ENCODE measurements at places on chromosomes 2 and 18.

GRCh38 chr2:126914811-126915500 lies 16.3 kb downstream of the TEX51 start:
- H3K27ac ChIP-seq: no peak overlapping the region
- H3K36me3 ChIP-seq: no peaks in the 10 kb centered on the region
- H3K4me1 ChIP-seq: no peaks in the 10 kb centered on the region
- DNase-seq: no peak

GRCh38 chr18:77061946-77062517 lies 70.6 kb downstream of the MBP start:
- no peaks in the 10 kb centered on the region for H3K27me3 ChIP-seq
- peaks cover 45% of the 10 kb centered on the region for H3K4me1 ChIP-seq
- H3K36me3 ChIP-seq: no peaks in the 10 kb centered on the region

DNA sequence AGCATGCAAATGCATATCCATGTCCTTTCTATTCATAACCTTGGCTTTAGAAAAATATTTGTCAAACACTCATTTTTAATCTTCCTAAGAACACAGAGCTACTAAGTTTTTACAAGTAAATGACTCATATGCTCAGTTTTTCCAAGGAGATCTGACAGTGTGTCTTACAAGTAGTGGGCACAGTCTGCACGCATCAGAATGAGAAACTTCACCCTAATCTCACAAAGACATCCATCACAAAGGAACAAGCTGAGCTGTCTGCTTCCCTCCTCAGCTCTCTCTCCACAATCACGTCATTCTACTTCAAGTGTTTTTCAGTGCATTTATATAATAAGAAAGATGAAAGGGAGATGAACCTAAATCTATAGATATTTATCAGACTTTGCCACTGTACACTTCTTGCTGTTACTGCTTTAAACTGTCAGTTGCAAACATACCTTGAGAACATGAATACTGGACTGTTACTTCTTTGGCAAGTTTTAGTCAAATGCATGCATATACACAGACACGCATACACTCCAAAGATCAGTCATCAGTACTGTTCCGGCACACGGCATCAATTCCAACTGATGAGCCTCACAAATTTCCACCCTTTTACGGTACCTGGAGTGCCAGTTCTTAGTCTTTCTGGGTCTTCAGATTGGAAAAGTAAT lies 75.7 kb downstream of the RBMS1 start:
- no peak overlapping the region for H3K27ac ChIP-seq
- no peaks in the 10 kb centered on the region for H3K27me3 ChIP-seq
- no peak for DNase-seq
- H3K4me1 ChIP-seq: no peaks in the 10 kb centered on the region
- no peaks in the 10 kb centered on the region for H3K36me3 ChIP-seq

DNA sequence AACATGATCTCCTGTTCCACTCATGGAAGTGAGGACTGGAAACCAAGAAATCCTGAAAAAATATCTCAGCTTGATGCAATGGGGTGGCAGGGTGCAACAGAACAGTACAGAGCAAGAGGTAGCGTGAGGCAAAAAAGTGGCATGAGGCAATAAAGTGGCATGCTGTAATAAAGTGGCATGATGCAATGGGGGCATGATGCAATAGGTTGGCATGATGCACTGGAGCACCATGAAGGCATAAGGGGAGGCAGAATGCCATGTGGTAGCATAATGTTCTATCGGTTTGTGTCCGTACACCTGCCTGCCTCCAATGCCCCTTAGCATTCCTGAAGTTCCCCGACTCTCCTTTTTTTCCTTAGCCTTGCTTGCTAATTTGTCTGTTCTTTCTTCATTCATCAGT lies 648.4 kb downstream of the TMEM182 start:
- no peak overlapping the region for H3K4me3 ChIP-seq
- no peak for DNase-seq
- H3K27ac ChIP-seq: no peak overlapping the region
- no peaks in the 10 kb centered on the region for H3K27me3 ChIP-seq
- H3K4me1 ChIP-seq: no peaks in the 10 kb centered on the region
- no peaks in the 10 kb centered on the region for H3K36me3 ChIP-seq

- H3K4me1 ChIP-seq: peaks cover 16% of the 10 kb centered on the region
- peak overlapping the region; percentile 98 for H3K27ac ChIP-seq
- H3K27me3 ChIP-seq: no peaks in the 10 kb centered on the region
- no peaks in the 10 kb centered on the region for H3K36me3 ChIP-seq
- DNase-seq: no peak
- peak overlapping the region; percentile 94 for H3K4me3 ChIP-seq
These were observed 993 bp downstream of the COX7A2L start for GRCh38 chr2:42359965-42360483.

GRCh38 chr18:12411456-12411855 lies 3.7 kb downstream of the PRELID3A start:
- H3K36me3 ChIP-seq: no peaks in the 10 kb centered on the region
- DNase-seq: no peak
- no peak overlapping the region for H3K4me3 ChIP-seq
- peaks cover 26% of the 10 kb centered on the region for H3K4me1 ChIP-seq
- no peak overlapping the region for H3K27ac ChIP-seq

DNA sequence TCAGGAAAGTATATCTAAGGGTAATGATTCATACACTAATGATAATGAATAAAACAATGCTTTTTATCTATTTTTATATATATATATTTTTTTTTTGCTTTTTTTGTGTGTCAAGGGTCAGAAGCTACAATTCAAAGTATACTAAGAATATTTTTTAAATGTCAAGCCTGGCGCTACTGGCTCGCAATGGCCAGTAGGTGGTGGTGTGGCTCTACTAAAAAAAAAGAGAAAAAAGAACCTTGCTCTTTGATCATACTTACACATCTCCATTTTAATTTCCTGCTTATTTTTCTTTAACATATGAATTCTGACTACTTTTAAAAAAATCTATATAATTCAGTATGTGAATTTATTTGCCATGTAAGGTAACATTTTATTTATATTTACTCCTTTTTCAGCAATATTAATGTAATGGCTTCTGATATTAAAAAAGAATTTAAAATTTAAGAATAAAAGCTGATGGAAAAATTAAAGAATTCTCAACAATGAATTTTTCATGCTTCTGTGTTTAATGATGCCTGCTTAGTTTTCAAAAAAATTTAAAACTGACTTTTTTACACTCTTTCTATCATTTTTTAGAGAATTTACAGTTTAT lies 232.9 kb downstream of the GULP1 start:
- H3K27ac ChIP-seq: no peak overlapping the region
- H3K4me1 ChIP-seq: no peaks in the 10 kb centered on the region
- no peaks in the 10 kb centered on the region for H3K27me3 ChIP-seq
- no peak overlapping the region for H3K4me3 ChIP-seq
- peak; percentile 18 for DNase-seq

DNA sequence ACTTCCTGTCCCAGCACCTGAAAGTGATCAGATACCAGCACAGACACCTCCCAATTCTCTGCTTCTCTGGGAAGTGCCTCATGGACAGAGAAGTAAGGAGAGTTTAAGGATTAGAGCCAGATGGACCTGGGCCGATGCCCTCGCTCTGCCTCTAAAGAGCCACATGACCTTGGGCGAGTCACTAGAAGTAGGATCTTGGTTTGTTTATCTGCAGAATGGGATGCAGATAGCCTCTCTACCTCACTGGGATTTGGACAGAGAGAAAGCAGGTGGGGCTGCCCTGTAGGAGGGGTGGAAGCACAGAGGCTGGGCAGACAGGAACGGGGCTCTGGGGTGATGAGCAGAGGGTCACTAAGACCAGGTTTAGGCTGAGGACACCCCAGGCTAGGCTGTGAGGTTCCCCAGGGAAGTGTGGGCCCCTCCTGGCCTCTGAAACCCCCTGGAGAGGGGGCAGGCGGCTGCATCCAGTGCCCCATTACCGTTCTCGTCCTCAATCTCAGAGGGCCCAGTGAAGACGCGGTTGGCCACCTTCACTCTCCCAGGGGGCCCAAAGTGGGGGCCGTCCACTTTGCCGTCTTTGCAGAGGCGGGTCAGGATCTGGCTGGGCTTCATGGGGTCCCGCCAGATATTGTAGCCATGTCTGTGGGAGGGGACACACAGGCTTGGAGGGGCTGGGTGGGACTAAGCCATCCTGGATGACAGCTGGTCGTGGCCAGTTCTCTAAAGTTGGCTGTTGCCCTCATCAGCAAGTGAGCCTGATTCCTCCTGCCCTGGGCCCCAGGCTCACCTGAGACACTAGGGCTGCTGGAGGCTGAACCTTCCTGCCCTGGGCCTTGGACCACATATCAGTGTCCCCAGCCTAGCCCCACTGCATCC lies 13.3 kb downstream of the OTOF start:
- H3K27me3 ChIP-seq: no peaks in the 10 kb centered on the region
- no peaks in the 10 kb centered on the region for H3K4me1 ChIP-seq
- no peak for DNase-seq
- H3K27ac ChIP-seq: no peak overlapping the region
- no peaks in the 10 kb centered on the region for H3K36me3 ChIP-seq

DNA sequence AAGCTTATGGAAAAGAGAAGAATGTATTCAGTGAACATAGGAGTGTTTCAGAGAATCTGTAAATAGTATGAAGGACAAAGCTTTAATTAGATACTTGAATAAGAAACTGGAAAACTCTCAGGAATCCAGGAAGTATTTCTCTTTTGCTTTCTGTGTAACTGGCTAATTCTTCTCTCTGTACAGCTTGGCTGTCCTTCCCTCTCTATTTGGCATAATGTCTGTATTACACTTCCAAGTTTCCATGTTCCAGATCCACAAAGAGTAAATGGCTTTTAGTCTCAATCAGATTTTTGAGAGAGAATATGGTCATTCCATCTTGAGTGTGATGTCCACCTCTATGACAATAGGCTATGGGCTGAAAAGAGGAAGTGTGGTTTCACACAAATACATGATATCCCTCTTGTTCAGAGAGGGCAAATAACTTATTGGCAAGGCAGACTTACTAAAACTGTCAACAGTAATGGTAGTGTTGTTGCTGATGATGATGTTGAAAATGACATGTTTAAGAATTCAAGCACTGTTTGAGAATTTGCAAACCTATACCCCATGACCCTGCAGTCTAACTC lies 129.2 kb upstream of the ERBB4 start:
- H3K27ac ChIP-seq: no peak overlapping the region
- no peak overlapping the region for H3K4me3 ChIP-seq
- H3K27me3 ChIP-seq: no peaks in the 10 kb centered on the region

GRCh38 chr18:59318460-59319050 lies at the start of gene CPLX4:
Gene CPLX4, minus strand, starts transcription at chr18:59318649. Its CDS starts 187 bp downstream, at chr18:59318462.
- no peak within 1 kb of the TSS for H3K27ac ChIP-seq
- no peak within 1 kb of the TSS for H3K4me3 ChIP-seq
- no peaks in the 10 kb centered on the region for H3K4me1 ChIP-seq
- H3K27me3 ChIP-seq: no peaks in the 10 kb centered on the region
- no peak for DNase-seq

Measured in thyroid gland (tissue), 4 donors.